ENCODE measurements at places on chromosomes 4 and X.

DNA sequence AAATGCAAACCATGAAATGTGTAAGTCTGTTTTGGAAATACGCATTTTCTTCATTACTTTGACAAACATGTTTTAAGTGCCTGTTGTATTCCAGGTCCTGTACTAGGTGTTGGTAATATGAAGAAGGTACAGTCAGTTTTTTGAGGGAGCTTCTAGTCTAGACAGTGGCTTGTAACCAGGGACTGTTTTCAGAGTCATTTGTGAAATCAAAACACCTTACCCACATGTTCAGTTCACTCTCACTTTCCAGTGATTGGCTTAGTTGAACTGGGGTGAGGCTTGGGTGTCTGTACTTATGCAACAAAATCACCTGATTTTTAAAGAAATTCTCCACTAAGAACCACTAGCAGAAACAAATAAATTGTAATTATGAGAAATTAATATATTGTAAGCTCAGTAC is 16.4 kb downstream of the DCLK2 start:
- no peak for DNase-seq

DNA sequence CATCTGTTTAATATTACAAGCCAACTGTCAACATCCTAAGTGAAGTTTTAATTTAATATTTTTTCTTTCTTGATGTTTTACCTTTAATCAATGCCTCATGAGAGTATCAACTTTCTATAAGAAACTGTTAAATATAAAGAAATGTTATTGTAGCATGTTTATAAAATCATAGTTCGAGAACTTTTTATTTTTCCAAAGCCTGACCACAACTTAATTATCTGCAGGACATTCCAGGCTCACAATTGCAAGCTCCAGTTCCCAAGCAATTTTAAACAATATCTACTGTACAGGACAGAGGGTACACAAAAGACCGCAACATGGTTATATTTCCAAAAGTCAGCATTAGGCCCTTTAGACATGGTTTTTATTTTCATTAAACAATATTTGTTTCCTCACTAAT is 20.1 kb downstream of the STX18 start:
- no peak for DNase-seq

- peak; percentile 96 for DNase-seq
Observed at GRCh38 chr4:186685767-186686183, 37.9 kb downstream of the FAT1 start.

DNA sequence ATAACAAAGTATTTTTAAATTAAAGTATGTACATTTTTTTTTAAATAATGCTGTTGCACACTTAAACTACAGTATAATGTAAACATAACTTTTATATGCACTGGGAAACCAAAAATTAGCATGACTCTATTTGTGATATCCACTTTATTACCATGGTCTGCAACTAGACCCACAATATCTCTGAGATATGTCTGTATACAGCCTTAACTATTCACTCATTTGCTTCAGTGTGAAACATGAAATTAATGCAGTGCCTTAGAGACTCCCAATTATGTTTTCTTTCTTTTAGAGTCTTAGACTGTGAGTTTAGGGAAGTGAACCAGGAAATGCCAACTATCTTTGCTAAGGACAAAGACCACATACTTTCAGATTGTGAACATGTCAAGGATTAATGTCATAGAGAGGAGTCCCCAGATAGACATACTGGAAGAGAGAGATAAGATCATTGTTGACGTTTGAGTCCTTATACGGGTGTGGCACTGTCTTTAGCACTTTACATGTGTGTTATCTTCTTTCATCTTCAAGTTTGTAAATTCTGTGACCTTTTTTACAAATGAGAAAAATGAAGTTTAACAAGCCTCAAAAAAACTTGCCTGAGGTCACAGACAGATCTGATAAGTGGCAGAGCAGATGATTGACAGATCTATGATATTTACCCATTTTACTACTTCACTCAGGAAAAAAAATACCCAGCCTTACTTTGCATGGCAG is 23.2 kb downstream of the CXorf58 start:
- DNase-seq, result no peak

DNA sequence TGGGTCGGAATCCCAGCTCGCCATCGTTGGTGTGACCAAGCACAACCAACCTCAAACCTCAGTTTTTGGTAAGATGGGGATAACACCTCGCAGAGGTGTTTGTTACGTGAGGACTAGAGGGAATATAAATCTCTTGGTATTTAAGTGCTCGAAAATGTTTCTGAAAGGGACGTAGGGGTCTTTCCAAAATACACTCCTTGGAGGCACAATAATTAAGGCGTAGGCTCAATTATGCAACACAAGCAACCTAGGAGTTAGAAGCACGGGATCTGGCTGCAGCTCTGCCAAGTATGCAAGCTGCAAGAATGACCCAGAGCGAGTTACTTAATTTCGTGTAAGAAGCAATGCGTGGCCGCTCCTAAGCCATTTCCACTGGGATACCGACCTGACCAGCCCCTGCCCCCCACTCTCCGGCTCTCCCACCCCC is 552 bp downstream of the ADH5 start:
- peak; percentile 63 for DNase-seq

- DNase-seq, result no peak
Observed at GRCh38 chrX:1108501-1109445, 103.7 kb downstream of the CRLF2 start.

GRCh38 chrX:76202471-76202870 is 29.6 kb downstream of the PBDC1 start:
- no peak for DNase-seq

- no peak for DNase-seq
Observed at GRCh38 chr4:156746111-156746510, 225.5 kb downstream of the PDGFC start.

- DNase-seq, result no peak
Observed at GRCh38 chr4:19655666-19656065, 596.0 kb upstream of the SLIT2 start.

DNA sequence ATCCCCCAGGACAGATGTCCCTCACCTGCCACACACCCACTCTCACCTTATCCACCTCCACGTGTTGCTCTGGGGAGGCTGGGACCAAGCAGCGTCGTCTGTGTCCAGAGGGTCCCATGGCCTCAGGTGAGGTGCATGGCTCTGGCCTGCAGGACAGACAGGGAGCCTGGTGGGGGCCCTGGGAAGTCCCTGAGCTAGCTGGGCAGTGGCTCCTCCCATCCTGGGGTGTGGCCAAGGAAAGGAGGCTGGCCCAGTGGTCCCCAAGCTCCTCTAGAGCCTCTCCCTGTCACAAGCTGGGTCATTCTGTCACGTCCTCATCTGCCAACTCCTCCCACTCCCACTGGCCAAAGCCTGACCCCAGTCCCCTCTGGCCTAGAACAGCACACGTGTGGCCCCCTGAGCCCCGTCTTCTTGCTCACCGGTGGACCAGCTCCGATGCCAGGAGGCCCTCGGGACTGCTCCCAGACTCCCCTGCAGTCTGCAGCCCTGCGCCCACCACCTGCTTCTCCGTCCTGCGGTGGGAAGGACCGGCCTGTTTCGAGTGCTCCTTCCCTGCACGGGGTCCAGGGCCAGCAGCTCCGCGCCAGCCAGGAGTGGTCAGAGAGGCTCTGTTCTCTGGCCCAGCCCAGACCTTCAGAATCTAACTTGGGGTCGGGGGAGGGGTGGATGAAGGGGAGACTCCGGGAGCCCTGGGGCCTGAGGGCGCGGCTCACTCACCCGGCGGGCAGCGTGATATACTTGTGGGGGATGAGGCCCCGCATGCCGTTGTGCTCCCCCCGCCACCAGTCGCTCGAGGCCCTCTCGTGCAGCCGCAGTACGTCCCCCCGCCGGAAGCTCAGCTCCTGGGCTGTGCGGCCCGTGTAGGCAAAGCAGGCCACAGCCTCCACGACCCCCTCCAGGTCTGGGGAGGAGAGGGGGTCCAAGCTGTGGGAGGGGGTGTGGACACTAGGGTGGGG is 4.8 kb downstream of the AVPR2 start:
- no peak for DNase-seq

- peak; percentile 78 for DNase-seq
Observed at GRCh38 chr4:183563874-183564273, 59.0 kb downstream of the ING2 start.

GRCh38 chr4:110609044-110609750 is 13.7 kb downstream of the PITX2 start:
- no peak for DNase-seq

- DNase-seq, result no peak
Observed at GRCh38 chr4:3712936-3713335, 53.2 kb upstream of the ADRA2C start.

GRCh38 chr4:113469023-113469390 is 292.5 kb downstream of the CAMK2D start:
- no peak for DNase-seq

DNA sequence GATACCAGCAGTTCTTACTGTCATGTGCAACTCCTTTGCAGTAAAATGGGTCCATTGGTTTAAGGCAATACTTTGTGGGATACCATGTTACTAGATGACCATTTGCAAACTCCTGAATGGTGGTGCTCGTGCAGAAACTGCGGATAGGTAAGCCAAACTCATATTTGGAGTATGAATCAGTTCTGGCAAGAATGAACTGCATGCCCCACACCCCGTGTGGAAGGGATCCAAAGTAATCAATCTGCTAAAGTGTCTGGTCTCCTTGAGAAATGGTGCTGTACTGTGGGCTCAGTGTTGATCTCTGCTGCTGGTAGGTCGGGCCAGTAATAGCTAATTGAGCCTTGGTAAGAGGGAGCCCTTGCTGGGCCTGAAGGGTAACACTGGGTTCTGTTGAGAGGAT is 4.2 kb upstream of the TAB3 start:
- peak; percentile 61 for DNase-seq

- DNase-seq, result peak; percentile 54
Observed at GRCh38 chr4:70746179-70746839, 24.5 kb downstream of the RUFY3 start.

DNA sequence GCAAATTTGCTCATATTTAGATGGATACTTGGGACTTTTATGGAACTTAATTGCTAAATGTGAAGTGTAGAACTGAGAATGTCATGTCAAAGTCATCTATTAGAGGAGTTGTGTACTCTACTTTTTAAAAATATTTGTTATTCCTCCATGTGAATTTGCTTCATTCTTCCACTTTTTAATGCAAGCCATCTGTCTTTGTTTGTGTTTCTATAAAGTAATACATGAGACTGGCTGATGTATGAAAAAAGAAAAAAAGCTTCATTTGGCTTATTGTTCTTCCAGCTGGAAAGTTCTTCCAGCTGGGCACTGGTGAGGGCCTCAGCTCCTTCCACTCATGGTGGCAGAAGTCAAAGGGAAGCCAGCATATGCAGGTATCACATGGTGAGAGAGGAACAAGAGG is 114.6 kb upstream of the GRID2 start:
- DNase-seq, result no peak

DNA sequence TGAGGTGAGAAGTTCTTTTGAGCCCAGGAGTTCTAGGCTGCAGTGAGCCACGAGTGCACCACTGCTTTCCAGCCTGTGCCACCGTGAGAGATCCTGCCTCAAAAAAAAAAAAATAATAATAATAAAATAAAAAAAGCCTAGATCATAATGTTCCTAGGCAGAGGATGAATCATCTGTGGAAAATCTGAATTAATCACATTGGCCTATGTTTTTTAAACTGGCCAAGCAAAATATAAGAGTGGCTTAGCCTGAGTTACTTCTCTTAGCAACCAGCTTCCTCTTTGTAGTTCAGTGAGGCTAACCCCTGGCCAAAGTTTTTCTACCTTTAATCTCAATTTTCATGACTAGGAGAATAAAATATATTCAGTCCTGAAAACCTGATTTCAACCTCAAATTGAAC is 614.6 kb downstream of the PPP4R3C start:
- peak; percentile 1 for DNase-seq

- DNase-seq, result peak; percentile 94
Observed at GRCh38 chrX:318068-318738, 393 bp downstream of the GTPBP6 start.

DNA sequence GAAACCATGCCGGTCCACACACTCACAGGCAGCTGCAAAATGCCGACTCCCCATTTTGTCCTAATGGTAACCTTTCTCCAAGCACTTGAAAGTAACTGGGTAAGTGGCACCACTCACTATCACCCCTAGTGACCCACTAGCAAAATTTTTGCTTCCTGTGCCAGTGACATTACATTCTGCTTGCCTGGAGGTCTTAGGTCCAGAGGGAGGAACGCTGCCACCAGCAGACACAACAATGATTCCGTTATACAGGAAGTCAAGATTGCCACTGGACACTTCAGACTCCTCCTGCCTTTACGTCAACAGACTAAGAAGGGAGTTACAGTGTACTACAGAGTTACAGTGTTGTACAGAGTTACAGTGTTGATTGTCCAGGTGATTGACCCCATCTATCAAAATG is 11.8 kb upstream of the TMEM192 start:
- DNase-seq, result no peak

DNA sequence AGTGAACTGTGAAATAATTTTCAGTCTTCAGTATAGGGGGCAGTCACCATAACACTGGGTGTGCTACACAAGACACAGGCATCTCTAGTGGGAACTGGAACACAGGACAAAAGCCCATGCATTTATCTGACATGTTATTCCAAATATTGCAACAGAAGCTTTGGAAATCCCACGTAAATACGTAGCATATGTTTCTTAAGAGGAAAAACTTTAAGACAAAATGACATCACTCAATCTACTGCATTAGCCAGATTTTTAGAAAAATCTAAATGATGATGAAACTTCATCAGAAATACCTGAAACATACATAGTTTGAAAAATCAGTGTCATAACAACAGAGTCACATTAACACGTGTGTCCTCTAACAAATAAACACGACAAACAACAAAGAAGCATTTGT is 14.5 kb downstream of the SHISA3 start:
- no peak for DNase-seq

GRCh38 chrX:1140236-1140681 is 72.2 kb downstream of the CRLF2 start:
- no peak for DNase-seq

Measured in astrocyte (in vitro differentiated cells and primary cell).